ENCODE measurements at places on chromosomes 4 and X. TPM values are rescaled to one million over a fixed set of nuclear protein-coding genes. Genes with fewer than 3 reads are reported as not detected.

ARR3 gene
- total RNA-seq, result not detected

ZGRF1 gene
- total RNA-seq, result 36.0 TPM

KIAA1210 gene
- total RNA-seq, result not detected

REELD1 gene
- not detected for total RNA-seq

ERAS gene
- 0.49 TPM for total RNA-seq

CYTL1 gene
- total RNA-seq, result 13.5 TPM

STATH gene
- total RNA-seq, result not detected

NR0B1 gene
- not detected for total RNA-seq
